ENCODE measurements at places on chromosomes 7 and 10.

DNA sequence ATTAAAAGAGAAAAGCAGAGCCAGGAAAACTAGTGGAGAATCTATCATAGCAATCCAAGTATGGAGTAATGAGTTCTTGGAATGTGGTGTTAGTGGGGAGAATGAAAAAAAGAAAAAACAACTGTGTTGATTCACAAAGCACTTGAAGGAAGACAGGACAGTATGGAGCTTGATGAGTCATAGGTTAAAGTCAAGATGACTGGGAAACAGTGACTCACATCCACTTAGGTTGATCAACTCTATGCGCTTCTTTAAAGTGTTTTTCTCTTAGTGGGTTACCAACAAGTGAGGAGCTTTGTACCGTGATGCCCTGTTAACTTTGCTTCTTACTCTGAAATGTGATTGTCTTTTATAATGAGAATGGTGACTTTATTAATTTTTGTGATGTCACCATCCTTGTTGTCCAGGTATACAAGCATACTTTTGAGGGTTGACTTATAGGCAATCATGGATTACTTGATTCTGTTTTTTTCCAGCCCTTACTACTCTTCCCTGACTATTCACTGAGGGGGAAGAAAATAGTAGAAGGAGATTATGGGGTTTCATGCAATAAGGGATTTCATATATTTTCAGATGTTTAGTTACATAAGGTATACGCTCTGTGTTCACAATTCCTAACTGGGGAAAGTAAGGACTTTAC lies 32.1 kb upstream of the MDFIC start:
- DNase-seq, result peak; percentile 73

DNA sequence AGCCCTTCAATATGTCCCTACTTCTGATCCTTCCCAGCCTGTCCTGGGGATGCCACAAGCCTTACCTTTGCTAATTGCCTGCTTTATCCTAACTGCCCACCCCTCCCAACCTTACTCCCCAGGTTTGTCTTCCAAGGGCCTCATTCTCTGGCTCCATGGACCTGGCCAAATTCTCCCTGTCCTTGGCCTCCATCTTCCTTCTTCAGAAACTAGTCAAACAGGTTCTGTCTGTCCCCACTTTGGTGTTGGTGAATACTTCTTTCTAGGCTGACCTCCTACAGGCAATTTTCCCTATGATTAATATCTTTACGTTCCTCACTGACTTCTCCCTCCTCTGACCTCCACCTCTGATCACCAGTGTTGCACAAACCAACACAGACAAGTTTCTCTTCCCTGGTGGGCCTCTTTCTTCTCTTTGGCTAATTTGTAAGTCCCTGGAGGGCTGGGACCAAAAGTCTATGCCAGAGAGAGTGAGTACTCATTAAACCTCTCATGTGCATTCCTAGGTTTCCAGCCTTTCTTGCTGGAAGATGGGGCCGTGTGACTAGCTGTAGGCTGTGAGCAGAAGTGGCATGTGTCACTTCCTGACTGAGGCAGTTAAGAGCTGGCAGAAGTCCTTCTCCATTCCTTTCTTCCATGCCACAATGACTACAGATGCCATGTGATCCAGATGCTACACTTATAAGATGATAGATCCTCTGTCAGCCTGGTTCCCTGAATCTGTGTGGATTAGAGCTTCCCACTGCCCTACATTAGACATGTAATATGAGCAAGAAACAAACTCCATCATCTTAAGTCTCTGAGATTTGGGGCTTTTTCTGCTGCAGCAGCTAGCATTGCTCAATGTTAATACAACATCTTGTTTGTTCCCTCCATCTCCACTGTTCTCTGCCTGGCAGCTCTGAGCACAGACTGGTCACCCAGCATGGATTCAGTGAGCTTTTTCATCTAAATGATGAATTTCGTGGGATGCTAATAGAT lies 382.7 kb downstream of the RPS24 start:
- DNase-seq, result peak; percentile 25

GRCh38 chr7:137718355-137718754 lies 128.4 kb downstream of the DGKI start:
- peak; percentile 4 for DNase-seq

- DNase-seq, result no peak
Measured at GRCh38 chr10:70190581-70190980, 20.3 kb upstream of the SAR1A start.

- no peak for DNase-seq
Measured at GRCh38 chr10:51743146-51743545, 43.8 kb upstream of the CSTF2T start.

GRCh38 chr10:76881477-76882220 lies 756.0 kb downstream of the KCNMA1 start:
- peak; percentile 7 for DNase-seq

DNA sequence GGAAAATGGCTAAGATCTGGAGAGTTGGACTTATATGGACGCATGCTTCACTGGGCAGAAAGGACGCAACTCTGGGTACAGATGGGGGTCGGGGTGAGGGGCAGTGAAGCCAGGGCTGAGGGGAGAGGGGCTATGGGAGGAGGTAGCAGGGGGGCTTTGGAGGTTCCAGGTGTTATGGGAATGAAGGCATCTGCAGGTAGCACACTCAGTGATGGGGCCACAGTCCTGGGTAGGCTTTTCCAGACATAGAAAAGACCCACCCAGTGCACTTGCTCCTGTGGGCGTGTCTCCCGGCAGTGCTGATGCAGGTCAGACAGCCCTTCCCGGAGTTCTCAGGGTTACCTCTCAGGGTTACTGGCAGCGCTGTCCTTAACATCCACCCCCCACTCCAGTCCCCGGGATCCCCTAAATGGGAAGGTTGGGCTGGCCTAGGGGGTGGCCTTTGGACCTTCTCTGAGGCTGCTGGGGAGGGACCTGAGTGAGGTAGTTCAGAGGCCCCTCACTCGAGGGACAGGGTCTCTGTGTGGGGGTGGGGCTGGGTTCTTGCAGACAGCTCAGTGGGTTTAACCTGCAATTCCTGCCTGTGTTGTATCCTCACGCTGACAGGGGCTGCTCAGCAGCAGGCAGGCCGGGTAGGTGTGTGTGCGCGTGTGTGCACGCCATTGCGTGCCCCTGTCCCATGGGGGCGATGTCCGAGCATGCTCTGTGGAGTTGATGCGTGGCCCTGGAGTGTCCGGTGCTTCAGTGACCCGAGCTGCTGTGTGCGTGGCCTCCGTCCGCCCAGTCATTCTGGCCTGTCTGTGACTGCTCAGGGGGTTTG lies 6.2 kb downstream of the ZYX start:
- no peak for DNase-seq

- no peak for DNase-seq
Measured at GRCh38 chr10:124569623-124570470, 108.2 kb downstream of the LHPP start.

DNA sequence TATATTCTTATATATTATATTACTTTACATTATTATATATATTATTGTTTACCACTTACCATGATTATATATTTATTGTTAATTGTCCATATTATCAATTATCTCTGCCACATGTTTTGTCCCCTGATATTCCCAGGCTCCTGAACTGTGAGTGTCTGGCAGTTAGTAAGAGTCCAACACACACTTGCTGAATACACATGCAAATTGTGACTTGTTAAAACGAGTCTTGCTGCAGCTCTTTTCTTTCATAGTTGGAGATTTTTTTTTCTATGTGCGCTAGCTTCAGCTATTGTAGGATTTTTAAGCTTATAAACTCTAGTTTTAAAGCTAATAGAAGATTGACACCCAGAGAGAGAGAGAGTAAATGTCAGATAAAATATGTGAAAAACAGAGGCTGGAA lies 207.8 kb upstream of the FAM3C start:
- DNase-seq, result no peak

- DNase-seq, result no peak
Measured at GRCh38 chr10:9198611-9199010, 1144.1 kb downstream of the GATA3 start.

DNA sequence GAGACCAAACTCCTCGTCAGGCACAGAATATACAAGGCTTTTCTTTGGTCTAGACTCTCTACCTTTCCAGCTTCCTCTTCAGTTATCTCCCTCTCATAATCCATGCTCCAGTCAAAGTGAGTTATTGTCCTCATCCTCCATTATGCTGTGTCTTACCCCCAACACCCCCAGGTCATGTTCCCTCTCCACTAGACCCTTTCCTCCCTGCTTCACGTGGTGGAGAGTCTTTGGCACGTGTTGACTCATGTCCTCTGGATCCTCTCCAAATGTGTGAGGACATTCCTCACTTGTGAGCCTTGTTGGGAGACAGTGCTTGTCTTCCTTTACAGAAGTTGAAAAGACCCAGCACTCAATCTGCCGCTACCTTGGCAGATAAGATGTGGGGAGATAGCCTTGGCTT lies 36.0 kb upstream of the DLD start:
- DNase-seq, result no peak

GRCh38 chr10:10959666-10960065 lies 58.0 kb upstream of the CELF2 start:
- DNase-seq, result no peak

DNA sequence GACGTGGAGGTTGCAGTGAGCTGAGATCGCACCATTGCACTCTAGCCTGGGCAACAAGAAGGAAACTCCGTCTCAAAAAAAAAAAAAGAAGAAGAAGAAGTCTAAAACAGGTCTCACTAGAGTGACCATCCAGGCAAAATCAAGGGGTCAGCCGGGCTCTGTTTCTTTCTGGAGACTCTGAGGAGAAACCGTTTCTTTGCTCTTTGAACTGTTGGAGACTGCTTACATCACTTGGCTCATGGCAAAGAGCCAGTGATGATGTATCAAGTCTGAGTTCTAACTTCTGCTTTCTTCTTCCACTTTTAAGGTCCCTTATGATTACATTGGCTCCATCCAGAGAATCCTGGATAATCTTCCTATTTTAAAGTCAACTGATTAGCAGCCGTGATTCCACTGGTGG lies 306.8 kb downstream of the WDR11 start:
- peak; percentile 85 for DNase-seq

- DNase-seq, result no peak
Measured at GRCh38 chr7:83613232-83613631, 35.7 kb downstream of the SEMA3E start.

- no peak for DNase-seq
Measured at GRCh38 chr7:3558400-3558799, 257.3 kb downstream of the SDK1 start.
